ENCODE measurements at places on chromosomes 2 and 18.

DNA sequence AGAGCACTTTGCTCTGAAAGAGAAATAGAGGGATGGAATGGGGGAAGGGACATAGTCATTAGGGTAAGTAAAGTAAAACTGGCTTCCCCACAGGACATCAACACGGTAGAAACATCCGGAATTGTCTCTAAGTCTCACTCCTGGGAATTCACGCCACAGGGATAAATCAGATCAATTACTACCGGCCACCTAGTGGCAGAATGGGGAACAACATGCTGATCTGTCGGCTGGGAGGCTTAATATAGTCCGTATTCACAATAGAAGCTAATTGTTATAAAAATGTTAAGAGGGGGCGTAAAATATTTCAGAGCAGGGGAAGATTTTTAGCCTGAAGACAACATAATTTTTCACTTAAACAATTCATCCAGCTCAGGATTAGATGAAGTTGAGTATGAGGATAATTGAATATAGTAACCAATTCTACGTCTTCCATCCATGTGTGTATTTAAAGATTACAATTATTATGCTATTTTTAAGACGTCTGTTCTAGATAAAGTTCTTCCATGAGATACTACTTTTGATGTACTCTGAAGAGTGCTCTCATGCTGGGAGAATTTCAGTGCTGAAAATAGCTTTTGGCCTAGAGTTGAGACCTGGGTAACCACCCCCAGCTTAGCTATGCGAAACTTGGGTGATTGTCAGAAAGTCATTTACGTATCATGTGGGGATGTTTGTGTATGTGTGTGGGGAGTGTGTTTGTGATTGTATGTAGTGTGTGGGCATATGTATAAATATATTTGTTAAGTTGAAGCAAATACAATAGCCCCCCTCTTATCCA, 65.7 kb downstream of the LRRTM1 start:
- no peak for DNase-seq

- DNase-seq: no peak
Observed at GRCh38 chr2:60508339-60508917, 45.0 kb downstream of the BCL11A start.

GRCh38 chr18:35514752-35515459, 17.1 kb upstream of the INO80C start:
- no peak for DNase-seq

DNA sequence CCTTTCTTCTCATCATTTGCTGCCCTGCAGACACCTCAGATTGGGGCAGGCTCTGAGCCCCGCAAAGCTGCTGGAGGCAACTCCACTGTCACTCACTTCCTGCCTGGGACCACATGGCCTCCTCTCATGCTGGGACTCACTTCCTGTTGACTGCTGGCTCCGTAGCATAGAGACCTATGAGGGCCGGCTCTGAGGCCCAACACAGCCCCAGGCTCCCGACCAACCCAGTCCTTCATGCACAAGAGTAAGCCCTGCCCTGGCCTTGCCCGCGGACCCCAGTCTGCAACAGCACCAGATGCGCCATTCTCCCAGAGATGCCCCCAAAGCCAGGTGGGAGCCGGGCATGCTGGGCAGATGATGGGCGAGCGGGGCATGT, 55.7 kb downstream of the DNMT3A start:
- DNase-seq: peak; percentile 61

DNA sequence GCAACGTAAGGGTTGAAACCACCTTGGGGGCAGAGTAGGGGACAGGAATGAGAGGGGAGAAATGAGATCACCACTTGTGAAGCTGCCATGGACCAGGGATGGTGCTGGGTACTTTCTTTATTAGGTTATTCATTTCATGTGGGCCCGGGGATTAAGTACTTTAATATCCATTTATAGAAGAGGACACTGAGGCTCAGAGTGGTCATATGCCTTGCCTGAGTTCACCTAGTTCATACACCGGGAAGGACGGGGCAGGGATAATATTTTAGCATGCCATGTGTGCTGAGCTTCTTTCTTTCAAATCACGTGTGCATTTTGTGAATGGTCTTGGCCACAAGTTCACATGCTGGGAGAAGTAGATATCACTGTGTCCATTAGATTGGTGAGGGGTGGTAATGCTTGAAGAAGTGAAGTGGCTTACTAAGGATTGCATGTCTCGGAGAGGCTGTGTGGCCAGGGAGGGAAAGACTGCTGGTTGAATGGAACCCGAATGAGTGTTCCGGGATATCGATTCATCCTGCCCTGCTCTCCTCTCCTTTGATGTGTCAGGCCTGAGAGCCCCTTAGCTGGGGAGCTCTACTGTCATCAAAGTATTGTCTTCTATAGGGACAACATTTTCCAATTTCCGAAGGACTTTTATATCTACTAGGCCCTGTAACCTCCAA, 187.1 kb downstream of the MYCN start:
- no peak for DNase-seq

DNA sequence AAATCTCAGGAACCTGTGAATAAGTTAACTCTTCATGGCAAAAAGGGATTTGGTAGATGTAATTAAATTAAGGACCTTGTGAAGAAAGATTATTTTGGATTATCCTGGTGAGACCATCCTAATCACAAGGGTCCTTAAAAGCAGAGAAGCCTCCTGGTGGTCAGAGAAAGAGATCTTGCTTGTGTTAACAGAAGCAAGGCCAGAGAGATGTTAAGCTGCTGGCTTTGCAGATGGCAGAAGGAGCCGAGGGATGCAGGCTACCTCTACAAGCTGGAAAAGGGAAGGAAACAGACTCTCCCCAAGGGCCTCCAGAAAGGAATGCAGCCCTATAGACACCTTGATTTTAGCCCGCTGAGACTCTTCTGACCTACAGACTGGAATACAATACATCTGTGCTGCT, 197.0 kb downstream of the STK39 start:
- no peak for DNase-seq

DNA sequence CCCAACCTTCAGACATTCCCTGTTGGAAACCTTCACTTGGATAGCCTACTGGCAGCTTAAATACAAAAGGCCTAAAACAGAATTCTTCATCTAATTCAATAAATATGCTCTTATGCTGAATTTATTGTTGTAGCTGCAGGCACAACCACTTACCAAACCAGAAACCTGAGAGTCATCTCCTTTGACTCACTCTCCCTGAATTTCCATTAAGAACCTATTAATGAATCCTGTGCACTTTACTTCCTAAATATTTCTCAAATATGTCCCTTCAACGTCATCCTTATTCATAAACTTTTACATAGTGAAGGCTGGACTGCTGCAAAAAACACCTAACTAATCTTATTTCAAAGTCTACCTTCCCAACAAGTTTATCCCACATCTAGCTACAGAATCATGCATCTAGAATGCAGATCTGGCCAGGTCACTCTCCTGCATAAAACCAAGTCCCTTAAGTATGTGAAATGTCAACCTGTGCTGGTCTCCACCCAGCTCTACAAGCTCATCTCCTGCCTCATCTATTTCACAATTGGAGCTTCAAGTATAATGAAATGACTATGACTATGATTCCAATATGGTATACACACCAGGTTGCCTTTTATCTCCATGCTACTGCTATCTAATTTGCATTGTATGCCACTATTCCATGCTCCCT, 354.2 kb downstream of the ZEB2 start:
- DNase-seq: no peak
